ENCODE measurements at places on chromosomes 4 and X.
A peak's percentile ranks its signal among the peaks of the same experiment; 100 is the strongest.

DNA sequence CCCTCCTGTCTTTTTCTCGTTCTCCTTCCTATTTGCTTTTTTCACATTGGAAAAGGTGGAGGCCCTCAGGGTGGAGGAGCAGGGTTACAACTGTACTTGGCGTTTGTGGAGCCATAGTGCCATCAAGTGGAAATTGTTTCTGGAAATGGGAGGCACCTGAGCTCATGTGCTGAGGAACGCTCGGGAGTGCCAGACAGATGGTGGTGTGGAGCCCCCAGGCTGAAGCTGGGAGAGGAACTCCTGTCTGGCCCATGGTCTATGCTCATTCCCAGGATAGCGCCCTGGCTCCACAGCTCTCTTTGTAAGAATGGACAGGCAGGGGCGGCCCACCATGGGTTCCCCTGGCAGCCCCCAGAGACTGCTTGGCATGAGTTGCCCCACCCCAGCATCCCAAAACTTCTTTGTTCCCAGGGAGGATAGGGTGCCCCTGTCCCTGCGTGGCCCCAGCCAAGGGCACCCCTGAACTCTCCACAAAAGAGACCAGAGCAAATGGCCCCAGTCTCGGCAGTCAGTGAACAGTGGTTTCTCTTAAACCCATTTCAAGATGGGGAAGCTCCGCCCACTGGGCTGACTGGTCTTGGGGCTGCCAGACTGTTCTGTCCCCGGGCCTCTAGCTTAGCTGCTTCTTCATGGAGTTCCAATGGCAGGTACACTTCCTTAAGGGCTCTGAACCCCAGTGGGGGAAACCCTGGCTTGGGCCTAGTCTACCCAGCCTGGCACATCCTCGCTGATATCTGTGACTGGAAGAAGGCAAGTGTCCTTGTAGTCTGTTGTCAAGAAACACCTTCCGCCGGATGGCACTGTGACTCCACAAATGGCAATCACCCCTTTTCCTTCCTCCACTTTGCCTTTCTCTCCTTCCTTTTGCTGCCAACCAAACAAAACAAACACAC, 70.1 kb downstream of the NBDY start:
- no peak for DNase-seq

DNA sequence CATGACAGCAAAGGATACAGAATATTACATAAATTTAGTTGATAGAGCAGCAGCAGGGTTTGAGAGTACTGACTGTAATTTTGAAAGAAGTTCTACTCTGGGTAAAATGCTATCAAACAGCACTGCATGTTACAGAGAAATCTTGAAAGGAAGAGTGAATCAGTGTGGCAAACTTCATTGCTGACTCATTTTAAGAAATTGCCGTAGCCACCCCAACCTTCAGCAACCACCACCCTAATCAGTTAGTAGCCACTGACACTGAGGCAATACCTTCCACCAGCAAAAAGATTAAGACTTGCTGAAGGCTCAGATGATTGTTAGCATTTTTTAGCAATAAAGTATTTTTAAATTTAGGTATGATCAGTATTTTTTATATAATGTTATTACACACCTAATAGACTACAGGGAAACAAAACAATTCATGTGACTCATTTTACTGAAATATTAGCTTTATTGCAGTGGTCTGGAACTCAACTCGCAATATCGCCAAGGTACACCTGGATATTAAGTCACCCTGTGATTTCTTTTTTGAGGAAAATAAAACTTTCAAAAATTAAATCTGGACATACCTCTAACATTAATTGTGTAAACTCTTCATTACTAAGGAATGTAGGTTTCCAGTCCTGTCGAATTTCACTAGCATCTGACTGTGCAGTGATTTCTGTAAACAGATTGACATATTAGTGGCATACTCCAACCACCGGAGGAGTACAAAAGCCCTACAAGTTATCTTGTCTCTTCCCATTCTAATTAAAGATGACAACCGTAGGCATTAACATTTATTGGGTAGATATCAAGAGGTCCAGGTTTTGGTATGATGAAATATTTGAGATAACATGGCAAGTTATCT, 71.1 kb downstream of the CLOCK start:
- no peak for DNase-seq

- no peak for DNase-seq
These were observed 78.8 kb upstream of the TEX13A start for GRCh38 chrX:105299286-105299685.

DNA sequence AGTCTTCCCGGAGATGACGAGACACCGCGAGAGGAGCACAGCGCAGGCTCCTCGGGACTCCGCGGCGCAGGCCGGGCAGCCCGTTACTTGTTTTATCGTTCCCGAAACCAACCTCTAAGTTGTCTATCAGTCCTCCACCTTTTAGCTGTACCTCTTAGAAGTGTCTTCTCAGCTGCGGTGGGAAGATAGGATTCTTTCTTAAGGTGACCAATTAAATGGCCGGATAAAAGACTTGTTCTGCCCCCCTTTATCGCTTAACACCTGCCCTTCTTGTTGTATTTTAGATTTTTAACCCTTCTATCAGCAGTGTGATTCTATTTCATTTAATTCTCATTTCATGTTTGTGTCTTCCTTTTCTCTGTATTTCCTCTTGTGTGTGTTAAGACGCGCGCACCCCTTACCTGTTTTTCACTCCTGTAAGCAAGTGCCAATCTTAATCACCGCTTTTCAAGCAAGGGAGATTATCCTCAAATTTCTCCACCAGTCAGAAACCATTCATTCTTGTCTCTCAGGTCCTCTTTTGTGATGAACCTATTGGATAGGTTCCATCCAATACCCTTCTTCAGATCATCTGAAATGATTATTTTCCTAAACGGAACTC, at the start of gene SLC9B2:
Gene SLC9B2, minus strand, starts transcription at position 15 of the 601 bp plus-strand sequence. CDS start 9,211 bp downstream, outside the sequence.
- DNase-seq: no peak

DNA sequence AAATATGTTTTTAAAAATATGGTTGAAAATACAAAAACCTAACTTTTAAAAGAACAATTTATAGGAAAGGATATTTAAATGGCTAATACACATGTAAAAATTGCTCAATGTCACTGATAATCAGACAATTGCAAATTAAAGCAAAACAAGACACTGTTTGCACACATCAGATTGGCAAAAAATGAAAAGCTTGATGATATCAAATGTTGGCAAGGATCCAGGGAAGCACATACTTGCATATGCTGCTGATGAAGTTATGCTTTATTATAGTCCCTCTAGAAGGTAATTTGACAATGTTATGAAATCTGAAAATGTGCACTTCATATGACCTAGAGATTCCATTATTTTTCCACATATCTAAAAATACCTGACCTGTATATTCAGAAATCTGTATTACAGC, 45.7 kb upstream of the EPGN start:
- DNase-seq: no peak

DNA sequence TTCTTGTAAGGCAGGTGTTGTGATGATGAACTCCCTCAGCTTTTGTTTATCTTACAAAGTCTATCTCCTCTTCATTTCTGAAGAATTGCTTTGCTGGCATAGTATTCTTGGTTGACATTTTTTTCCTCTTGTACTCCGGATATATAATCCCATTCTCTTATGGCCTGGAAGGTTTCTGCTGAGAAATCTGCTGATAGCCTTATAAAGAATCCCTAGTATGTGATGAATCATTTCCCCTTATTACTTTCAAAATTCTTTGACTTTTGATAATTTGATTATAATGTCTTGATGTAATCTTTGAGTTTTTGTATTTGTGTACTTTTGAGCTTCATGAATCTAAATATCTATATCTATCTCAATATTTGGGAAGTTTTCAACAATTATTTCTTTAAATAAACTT, 655.3 kb upstream of the MAGEB2 start:
- no peak for DNase-seq

DNA sequence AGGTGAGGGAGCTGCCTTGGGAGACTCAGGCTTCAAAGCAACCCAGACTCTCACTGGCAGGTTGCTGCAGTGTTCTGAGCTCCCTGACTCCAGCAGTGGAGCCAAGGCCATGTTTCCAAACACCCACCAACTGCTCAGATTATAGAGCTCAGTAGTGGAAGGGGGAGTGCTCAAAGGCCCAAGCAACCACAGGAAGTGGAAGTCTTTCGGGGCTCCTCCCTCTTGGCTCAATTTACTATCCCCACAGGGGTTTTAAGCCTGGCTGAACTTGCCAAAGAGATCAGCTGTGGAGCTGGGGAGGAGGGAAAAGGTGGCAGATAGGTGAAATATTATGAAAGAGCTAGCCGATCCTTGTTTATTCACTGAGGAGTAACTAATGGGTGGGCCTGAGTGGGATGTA, 82.5 kb downstream of the HPRT1 start:
- no peak for DNase-seq

- DNase-seq: no peak
These were observed 369.1 kb upstream of the CLNK start for GRCh38 chr4:11053601-11054220.

- no peak for DNase-seq
These were observed 489.5 kb downstream of the STIM2 start for GRCh38 chr4:27350161-27350560.

GRCh38 chr4:182643801-182644682, 273.1 kb downstream of the DCTD start:
- DNase-seq: no peak

GRCh38 chrX:124720532-124720931, 374.2 kb downstream of the SH2D1A start:
- no peak for DNase-seq

DNA sequence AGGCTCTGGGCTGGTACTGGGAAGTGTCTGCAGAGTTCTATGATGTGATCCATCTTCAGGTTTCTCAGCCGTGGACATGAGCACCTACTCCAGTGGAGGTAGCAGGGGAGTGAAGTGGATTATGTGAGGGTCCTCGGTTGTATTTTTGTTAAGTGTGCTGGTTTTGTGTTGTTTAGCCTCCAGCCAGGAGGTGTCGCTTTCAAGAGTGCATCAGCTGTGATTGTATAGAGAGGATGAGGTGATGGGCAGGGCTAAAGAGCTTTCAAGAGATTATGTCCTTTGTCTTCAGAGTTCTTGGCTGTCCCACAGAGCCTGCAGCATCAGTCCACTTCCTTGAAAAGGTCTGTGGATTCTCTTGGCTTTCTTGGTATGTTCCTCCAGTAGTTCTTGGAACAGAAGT, 256.6 kb downstream of the STK32B start:
- DNase-seq: no peak

GRCh38 chrX:120305531-120306141, 5.6 kb downstream of the TMEM255A start:
- DNase-seq: no peak

DNA sequence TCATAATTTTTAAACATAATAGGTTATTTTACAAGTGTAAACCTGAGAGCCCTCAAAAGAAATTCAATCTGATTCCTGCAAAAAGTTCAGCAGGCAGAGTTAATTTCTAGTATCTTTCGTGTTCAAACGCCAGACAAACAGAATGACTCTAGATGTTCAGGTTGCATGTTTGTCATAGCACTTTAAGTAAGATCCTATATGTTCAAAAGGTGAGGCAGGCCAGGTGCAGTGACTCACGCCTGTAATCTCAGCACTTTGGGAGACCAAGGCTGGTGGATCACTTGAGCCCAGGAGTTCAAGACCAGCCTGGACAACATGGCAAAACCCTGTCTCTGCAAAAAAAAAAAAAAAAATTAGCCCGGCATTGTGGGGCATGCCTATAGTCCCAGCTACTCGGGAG, 1.1 kb upstream of the RASSF6 start:
- no peak for DNase-seq

DNA sequence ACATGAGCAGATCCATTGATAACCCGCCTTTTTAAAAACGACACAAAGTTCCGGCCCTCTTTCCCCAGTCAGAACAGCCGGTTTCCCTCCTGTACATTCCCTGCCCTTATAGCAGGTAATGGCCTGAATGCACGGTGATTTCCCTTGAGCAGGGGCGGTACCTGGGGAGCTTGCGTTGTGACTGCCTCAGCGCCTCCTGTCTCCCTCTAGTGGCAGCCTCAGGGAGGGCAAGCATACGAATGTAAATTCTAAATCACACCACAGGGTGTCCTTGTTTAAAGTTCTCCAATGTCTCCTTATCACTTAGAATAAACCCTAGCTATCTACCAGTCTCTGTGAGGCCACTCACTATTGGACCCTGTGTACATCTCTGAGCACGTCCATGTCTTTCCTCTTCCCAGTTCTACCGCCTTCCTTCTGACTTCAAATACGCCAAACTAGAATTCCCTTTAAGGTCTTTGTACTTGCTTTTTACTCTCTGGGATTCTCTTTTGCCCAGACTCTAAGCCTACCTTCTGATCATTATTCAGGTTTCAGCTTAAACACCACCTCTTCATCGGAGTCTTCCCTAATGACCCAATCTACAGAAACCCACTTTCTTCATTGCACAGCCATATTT, 18.4 kb upstream of the LDB2 start:
- DNase-seq: peak; percentile 40

- DNase-seq: no peak
These were observed 55.8 kb downstream of the DOCK11 start for GRCh38 chrX:118551426-118551825.

GRCh38 chrX:117992192-117992723, 124.4 kb downstream of the KLHL13 start:
- no peak for DNase-seq

DNA sequence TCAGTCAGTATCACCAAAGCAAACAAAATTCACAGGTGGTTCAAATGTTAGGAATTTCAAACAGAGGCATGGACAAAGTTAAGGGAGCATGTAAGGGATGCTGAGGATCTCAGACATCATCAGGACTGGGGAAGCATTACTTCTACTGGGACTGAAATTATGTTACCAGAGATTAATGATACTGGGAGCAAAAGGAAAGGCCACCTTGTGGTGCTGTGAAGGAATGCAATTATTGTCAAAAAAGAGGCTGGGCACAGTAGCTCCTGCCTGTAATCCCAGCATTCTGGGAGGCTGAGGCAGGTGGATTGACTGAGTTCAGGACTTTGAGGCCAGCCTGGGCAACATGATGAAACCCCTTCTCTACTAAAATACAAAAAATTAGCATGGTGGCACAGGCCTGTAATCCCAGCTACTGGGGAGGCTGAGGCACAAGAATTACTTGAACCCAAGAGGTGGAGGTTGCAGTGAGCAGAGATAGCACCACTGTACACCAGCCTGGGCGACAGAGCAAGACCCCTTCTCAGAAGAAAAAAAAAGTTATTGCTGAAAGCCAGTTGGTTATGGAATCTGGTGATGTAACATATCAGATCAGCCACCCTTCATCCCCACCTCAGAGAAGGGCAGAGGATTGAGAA, 954.3 kb downstream of the PCDH7 start:
- no peak for DNase-seq

DNA sequence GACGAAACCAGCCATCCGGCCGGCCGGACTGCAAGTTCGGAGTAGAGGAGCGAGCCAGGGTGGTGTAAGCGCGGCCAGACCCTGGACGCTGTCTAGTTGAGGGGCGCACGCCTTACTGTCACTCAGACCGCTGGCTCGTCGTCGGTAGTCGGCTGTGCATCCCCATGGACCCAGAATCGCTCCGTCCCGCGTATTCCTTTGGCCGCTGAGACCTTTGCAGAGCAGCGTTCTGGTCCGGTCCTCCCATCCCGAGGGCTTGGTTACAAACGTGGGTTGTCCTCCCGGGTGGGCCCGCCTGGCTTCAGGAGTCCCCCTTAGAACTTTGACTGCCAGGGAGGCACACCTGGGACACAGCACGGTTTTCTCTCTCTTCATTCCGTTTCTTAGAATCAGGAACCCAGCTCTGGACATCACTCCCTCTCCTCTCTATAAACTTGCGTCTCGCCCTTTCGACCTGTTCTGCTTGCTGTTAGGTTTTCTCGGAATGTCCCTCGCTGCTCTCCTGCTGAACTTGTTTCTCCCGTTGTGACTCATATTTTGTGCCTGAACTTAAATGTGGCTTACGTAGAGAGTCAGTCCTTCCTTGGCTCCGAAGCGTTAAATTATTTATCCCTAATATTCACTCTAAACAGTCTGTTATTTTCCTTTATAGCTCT, 672 bp downstream of the PGM2 start:
- DNase-seq: no peak

GRCh38 chr4:158282252-158282651, 72.0 kb downstream of the TMEM144 start:
- DNase-seq: no peak

GRCh38 chr4:40557736-40558135, 71.9 kb downstream of the RBM47 start:
- DNase-seq: no peak

Data from stimulated activated effector memory CD8-positive, alpha-beta T cell treated with anti-CD3 and anti-CD28 coated beads, Interleukin-12 subunit alpha, Interleukin-12 subunit beta, amount 100 ng/mL, for 72 hours (primary cell).